Peyer's patch (tissue), 4 donors: ENCODE measurements at places on chromosomes 11 and 22. TPM values are rescaled to one million over a fixed set of nuclear protein-coding genes. Genes with fewer than 3 reads are reported as not detected.
A peak's percentile ranks its signal among the peaks of the same experiment; 100 is the strongest.

DNA sequence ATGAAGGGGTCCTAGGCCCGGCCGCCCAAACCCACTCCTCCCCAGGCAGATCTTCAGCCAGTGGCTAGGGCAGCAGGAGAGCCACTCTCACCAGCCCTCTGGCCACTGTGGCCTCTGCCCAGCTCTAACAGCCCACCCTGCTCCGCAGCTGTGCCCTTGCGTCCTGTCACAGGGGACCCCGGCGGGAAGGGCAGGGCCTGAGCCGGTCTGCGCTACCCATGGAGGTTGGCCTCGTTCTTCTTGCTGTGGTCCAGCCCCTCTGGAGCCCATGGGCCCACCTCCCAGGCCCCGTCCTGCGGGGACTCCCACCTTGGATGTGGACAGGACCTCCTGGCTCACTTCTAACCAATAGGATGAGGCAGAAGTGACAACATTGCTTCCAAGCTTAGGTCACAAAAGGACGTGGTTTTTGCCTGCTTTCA, 38.3 kb upstream of the TH start:
- H3K4me1 ChIP-seq: no peaks in the 10 kb centered on the region
- no peaks in the 10 kb centered on the region for H3K36me3 ChIP-seq
- DNase-seq: peak; percentile 39
- no peak overlapping the region for H3K4me3 ChIP-seq
- H3K27ac ChIP-seq: no peak overlapping the region

GRCh38 chr11:94315664-94316063, 11.3 kb downstream of the IZUMO1R start:
- no peak for DNase-seq
- H3K27ac ChIP-seq: no peak overlapping the region
- H3K4me3 ChIP-seq: no peak overlapping the region
- H3K4me1 ChIP-seq: no peaks in the 10 kb centered on the region

Gene ADAMTS8
- not detected for total RNA-seq

Gene ALDH3B1
- 23.8 TPM for total RNA-seq

GRCh38 chr11:86749376-86749775, 51.0 kb upstream of the PRSS23 start:
- no peaks in the 10 kb centered on the region for H3K27me3 ChIP-seq
- no peaks in the 10 kb centered on the region for H3K4me1 ChIP-seq
- no peaks in the 10 kb centered on the region for H3K36me3 ChIP-seq
- H3K4me3 ChIP-seq: no peak overlapping the region

DNA sequence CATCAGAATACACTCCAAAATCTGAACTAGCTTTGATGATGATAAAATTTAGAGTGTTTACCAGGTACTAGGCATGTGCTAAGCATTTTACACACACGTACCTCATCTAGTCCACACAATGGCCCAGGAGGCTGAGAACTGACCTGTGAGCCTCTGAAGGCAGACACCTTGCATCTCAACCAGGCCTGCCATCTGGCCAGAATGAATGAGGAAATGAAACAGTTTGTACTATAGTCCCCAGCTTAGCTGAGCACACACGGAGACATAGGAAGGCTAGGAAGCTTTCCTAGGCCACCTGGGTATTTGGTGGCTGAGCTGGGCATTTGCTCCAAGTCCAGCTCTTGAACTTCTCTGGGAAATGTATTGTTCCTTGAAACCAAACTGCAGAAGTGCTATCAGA, 6.9 kb upstream of the SHANK3 start:
- DNase-seq: no peak
- H3K27ac ChIP-seq: no peak overlapping the region
- H3K27me3 ChIP-seq: no peaks in the 10 kb centered on the region
- no peak overlapping the region for H3K4me3 ChIP-seq
- H3K36me3 ChIP-seq: no peaks in the 10 kb centered on the region
- no peaks in the 10 kb centered on the region for H3K4me1 ChIP-seq

Gene C11orf42
- total RNA-seq: not detected

DNA sequence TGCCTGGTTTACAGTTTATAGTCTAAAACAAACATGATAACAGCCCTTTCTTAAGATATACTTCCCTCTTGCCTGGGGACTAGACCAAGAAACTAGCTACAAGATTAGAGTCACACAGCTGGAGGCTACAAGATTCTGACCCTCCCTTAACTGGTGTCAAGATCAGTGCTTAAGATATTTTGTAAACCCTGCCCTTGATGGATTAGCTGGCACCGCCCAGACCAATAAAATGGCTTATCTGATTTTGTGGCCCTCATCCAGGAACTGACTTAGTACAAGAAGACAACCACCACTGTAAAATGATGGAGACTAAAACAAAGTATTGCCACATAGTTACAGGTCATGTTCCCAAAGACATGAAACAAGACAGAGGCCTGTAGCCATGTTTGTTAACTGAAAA, 53.4 kb downstream of the FAM181B start:
- H3K27me3 ChIP-seq: no peaks in the 10 kb centered on the region
- H3K4me3 ChIP-seq: no peak overlapping the region
- DNase-seq: no peak

Gene TLCD5
- 1.4 TPM for total RNA-seq

GRCh38 chr11:129453293-129453721, 77.7 kb downstream of the BARX2 start:
- no peaks in the 10 kb centered on the region for H3K27me3 ChIP-seq
- H3K36me3 ChIP-seq: no peaks in the 10 kb centered on the region
- no peak overlapping the region for H3K4me3 ChIP-seq
- no peaks in the 10 kb centered on the region for H3K4me1 ChIP-seq
- H3K27ac ChIP-seq: no peak overlapping the region
- no peak for DNase-seq

DNA sequence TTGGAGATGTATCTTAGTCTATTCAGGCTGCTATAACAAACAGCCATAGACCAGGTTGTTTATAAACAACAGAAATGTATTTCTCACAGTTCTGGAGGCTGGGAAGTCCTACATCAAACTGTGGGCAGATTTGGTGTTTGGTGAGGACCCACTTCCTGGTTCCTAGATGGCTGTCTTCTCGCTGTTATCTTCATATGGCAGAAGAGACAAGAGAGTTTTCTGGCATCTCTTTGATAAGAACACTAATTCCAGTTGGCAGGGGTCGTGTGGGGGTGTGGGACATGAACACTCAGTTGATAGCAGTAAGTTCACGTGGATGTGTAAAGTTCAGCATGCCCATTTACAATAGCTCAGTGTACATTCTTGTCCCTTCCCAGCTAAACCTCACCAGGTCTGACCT, 41.3 kb upstream of the HMGXB4 start:
- DNase-seq: no peak
- H3K27me3 ChIP-seq: no peaks in the 10 kb centered on the region
- H3K4me3 ChIP-seq: no peak overlapping the region
- H3K36me3 ChIP-seq: no peaks in the 10 kb centered on the region
- H3K4me1 ChIP-seq: no peaks in the 10 kb centered on the region

DNA sequence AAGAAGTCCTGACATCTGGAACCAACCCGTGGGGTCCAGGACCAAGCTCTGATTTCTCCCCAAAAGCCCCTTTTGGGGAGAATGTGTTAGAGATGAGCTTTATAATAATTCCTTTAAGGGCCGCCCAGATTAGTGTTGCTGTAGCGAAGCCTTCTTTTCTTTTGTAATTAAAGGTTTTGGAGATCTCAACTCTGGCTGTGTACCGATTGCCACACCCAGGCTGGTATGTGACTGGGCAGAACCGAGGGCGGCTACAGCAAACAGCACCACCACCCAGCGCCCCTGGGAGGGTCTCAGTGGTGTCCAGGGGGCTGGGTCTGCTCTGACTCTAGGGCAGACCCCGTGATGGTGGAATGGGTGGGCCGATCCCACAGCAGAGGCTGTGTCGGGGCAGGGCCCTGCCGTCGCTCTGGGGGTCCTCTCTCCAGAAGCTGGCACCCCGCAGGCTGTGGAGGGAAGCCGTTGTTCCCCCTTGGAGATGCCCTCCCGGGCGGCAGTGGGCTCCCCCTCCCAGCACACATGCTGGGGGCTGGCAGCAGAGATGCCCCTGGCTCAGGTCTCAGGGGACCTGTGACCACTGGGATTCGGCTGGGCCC, 31.0 kb downstream of the TPCN2 start:
- no peak for DNase-seq
- no peaks in the 10 kb centered on the region for H3K27me3 ChIP-seq
- H3K27ac ChIP-seq: no peak overlapping the region
- no peaks in the 10 kb centered on the region for H3K4me1 ChIP-seq
- H3K4me3 ChIP-seq: no peak overlapping the region

- no peaks in the 10 kb centered on the region for H3K27me3 ChIP-seq
- H3K4me3 ChIP-seq: no peak overlapping the region
- no peaks in the 10 kb centered on the region for H3K36me3 ChIP-seq
- peak overlapping the region; percentile 57 for H3K27ac ChIP-seq
- H3K4me1 ChIP-seq: no peaks in the 10 kb centered on the region
- DNase-seq: peak; percentile 60
Measured at GRCh38 chr11:19803506-19803998, 90.9 kb downstream of the NAV2 start.

- no peaks in the 10 kb centered on the region for H3K36me3 ChIP-seq
- H3K4me1 ChIP-seq: no peaks in the 10 kb centered on the region
- no peak overlapping the region for H3K4me3 ChIP-seq
- DNase-seq: no peak
- H3K27ac ChIP-seq: no peak overlapping the region
Measured at GRCh38 chr11:87338046-87338639, 300.4 kb downstream of the TMEM135 start.

DNA sequence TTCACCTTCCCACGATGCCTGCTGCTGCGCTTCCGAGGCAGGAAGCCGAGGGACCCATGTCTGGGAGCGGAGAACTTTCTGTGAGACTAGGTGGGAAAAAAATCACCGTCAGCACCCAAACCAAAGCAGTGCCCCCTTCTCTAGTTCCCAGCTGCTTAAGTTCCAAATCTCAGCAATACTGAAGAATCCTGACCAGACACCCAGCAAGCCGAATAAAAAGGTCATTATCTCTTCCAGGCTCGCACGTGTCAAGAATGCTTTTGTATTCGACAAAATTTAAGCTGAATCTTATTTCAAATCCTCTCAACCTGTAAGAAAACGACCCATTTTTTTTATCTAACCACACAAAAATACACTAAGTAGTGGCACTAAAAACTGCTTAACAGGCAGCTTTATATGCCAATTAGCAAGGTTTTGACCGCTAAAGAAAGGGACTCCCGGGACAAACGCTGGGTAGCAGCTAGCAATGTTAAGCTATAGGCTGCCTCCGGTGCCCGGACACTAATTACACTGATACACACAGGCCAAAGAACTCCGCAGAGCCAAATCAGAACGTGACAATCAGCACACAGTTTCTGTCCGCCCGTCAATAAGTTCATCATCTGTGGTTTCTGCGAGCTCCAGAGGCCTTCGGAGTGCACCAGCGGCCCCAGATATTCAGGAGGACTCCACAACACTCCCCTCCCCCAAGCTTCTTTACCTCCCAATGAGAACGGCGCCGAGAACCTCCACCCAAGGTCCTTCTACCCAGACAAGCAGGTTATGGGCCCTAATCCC, 728 bp downstream of the RPL3 start:
- peak; percentile 68 for DNase-seq
- H3K27ac ChIP-seq: peak overlapping the region; percentile 93
- H3K4me1 ChIP-seq: peaks cover 24% of the 10 kb centered on the region
- H3K36me3 ChIP-seq: peaks cover 42% of the 10 kb centered on the region

DNA sequence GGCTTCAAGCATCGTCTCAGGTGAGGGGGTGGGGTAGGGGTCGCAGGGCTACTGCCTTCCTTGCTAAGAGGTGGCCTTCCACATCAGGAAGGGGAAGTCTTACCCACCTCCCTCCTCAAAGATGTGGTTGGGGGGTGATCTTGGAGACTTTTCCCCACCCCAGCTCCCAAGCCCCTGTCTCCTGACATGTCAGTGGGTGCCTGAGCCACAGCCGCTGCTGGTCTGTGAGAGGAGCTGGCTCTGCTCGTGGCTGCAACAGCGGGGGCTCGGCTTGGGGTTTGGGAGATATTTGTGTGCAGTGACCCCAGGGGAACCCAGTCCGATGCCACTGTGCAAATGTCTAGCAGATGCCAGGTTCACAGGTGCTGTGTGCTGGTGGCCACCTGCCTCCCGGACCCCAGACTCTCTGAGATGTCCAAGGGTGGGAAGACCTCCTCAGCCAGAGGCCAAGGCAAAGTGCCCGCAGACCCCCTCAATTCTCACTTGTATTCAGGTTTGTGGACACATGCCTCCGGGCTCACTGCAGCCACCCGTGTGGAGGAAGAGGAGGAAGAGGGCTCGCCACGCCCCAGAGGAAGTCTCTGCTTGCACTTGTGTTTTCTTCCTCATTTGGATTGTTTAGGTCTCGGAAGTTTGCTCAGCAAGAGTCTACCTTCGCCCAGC, 1.9 kb downstream of the KCNQ1 start:
- peak; percentile 56 for DNase-seq
- peak overlapping the region; percentile 48 for H3K27ac ChIP-seq
- peak overlapping the region; percentile 83 for H3K4me3 ChIP-seq

Gene JHY
- 1.8 TPM for total RNA-seq

Gene SLC5A1
- total RNA-seq: 1,000 TPM

Gene BATF2
- total RNA-seq: 12.0 TPM

DNA sequence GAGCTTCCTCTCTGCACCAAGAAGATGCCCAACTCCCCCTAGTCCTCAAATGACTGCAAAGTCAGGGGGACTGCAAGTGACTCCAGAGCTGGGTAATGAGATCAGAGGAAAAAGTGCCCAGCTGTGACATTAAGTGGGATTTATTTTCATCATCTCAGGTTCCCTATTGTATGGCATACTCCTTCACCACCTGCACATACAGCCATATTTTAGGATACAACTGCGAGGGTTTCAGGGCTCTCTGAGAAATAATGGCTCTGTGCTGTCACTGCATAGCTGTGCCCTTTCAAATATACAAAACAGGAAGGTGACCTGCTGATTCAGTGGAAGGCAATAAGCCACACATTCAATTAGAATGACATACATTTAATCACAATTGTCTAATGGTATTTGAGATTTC, 45.6 kb upstream of the PLET1 start:
- no peaks in the 10 kb centered on the region for H3K36me3 ChIP-seq
- DNase-seq: no peak
- H3K27ac ChIP-seq: no peak overlapping the region
- no peaks in the 10 kb centered on the region for H3K4me1 ChIP-seq
- H3K4me3 ChIP-seq: no peak overlapping the region

Gene ACAD8
- 30.4 TPM for total RNA-seq

GRCh38 chr11:64998141-64998540, 1.4 kb upstream of the BATF2 start:
- no peaks in the 10 kb centered on the region for H3K27me3 ChIP-seq
- no peaks in the 10 kb centered on the region for H3K4me1 ChIP-seq
- H3K27ac ChIP-seq: no peak overlapping the region
- no peak for DNase-seq

Gene NLRP14
- not detected for total RNA-seq
